ENCODE measurements at places on chromosomes 11 and 22. TPM values are rescaled to one million over a fixed set of nuclear protein-coding genes. Genes with fewer than 3 reads are reported as not detected.

Gene KRTAP5-9
- total RNA-seq, result not detected

Gene CRYAB
- not detected for total RNA-seq

Gene LUZP2
- total RNA-seq, result under 0.01 TPM

Gene NLRP10
- under 0.01 TPM for total RNA-seq

Gene ELFN2
- 0.51 TPM for total RNA-seq

Gene OR52N4
- total RNA-seq, result not detected

Gene RFPL2
- total RNA-seq, result not detected

Gene FXYD2
- not detected for total RNA-seq

Gene ARHGAP42
- 4.5 TPM for total RNA-seq

Gene SIRT3
- total RNA-seq, result 9.9 TPM

Gene ANO5
- total RNA-seq, result 0.26 TPM

Gene KLHDC7B
- 0.26 TPM for total RNA-seq

Gene PARVG
- total RNA-seq, result not detected

Gene ZNF280B
- 0.26 TPM for total RNA-seq

Gene MS4A15
- not detected for total RNA-seq

Gene ZC3H12C
- total RNA-seq, result 3.3 TPM

Gene CHST1
- total RNA-seq, result 2.4 TPM

Gene SLC22A9
- not detected for total RNA-seq

Gene HEPHL1
- 0.51 TPM for total RNA-seq

Gene MYOD1
- not detected for total RNA-seq

Gene OR2AG2
- under 0.01 TPM for total RNA-seq

Gene OR4C16
- not detected for total RNA-seq
